ENCODE measurements at places on chromosomes 1 and 21. TPM values are rescaled to one million over a fixed set of nuclear protein-coding genes. Genes with fewer than 3 reads are reported as not detected.

BACE2 gene
- total RNA-seq, result 14.2 TPM

WNT3A gene
- 0.31 TPM for total RNA-seq

DNA sequence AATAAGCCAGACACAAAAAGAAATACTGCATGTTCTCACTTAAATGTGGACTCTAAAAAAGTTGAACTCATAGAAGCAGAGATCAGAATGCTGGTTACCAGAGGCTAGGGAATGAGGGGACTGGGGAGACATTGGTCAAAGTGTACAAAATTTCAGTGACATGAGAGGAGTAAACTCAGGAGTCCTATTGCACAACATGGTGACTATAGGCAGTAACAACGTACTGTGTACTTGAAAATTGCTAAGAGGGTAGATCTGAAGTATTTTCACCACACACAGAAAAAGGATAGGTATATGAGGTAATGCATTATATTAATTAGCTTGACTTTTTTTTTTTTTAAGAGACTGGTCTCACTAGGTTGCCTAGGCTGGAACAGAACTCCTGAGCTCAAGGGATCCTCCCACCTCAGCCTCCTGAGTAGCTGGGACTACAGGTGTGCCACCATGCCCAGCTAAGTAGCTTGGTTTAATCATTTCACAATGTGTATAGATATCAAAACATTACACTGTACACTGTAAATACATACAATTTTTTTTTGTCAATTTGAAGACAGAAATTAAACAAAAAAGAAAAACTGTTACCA is 7.4 kb downstream of the ZNF496 start:
- no peak for DNase-seq

DNA sequence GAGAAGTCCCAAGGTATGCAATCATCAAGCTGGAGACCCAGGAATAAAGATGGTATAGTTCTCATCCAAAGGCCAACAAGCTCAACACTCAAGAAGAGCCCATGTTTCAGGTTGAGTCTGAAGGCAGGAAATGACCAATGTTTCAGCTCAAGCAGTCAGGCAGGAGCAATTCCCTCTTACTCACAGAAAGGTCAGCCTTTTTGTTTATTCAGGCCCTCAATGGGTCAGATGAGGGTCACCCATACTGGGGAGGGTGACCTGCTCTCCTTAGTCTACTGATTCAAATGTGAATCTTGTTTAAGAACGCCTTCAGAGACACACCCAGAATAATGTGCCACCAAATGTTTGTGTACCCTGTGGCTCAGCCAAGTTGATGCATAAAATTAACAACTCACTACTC is 262.4 kb downstream of the USP25 start:
- DNase-seq, result no peak

- no peak for DNase-seq
These were observed 205.7 kb downstream of the TOMM20 start for GRCh38 chr1:234922987-234923386.

- DNase-seq, result peak; percentile 31
These were observed 4.2 kb upstream of the OTUD3 start for GRCh38 chr1:19877821-19878636.

GRCh38 chr1:53011175-53011574 is 50.8 kb upstream of the PODN start:
- DNase-seq, result no peak

- DNase-seq, result no peak
These were observed 33.7 kb downstream of the FBXO42 start for GRCh38 chr1:16318555-16318954.

GRCh38 chr1:12157366-12158231 is 9.2 kb upstream of the TNFRSF1B start:
- DNase-seq, result no peak

GRCh38 chr1:203932556-203932955 is 71.2 kb downstream of the SNRPE start:
- no peak for DNase-seq

CHD5 gene
- 0.78 TPM for total RNA-seq

- peak; percentile 42 for DNase-seq
These were observed 86.8 kb upstream of the BCAR3 start for GRCh38 chr1:93768380-93768863.

DNA sequence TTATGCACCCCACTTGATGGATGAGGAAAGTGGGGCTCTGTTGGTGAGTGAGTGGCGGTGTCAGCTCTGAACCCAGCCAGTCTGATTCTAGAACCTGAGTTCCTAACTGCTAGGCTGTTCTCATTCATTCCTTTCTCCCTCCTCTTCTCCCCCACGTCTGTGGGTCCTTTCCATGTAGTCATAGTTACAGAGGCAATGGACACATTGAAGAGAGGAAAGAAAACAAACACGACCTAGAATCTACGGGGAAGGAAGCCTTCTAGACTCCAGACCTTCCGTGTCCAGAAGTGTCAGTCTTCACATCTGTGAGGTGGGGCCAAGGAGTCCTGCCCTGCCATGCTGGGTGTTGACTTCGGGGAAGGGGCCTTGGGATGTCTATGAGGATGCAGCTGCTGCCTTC is 115.8 kb upstream of the WNT4 start:
- DNase-seq, result no peak

ADCY10 gene
- 0.67 TPM for total RNA-seq

CRYBG2 gene
- total RNA-seq, result 8.7 TPM

- DNase-seq, result peak; percentile 67
These were observed 37.7 kb upstream of the KCNJ15 start for GRCh38 chr21:38219049-38219628.

DNA sequence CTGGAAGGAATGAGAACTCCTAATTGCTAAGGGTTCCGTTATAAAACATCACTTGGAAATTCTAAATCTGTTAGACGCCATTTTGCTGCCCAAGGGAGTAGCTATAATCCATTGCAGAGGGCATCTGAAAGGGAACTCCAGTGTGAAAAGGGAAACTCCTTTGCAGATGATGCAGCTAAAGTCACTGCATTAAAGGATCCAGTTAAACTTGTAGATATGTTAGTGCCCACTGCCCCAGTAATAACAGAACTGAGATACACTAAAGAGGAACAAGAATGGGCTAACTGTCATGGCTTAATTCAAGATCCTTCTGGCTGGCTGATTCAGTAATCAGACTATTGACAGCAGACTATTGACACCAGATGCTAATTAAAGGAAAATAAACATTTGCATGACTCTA is 81.8 kb upstream of the KIAA0040 start:
- DNase-seq, result no peak

- DNase-seq, result no peak
These were observed 20.4 kb upstream of the COL9A2 start for GRCh38 chr1:40337443-40337842.

- no peak for DNase-seq
These were observed 28.5 kb downstream of the NIBAN1 start for GRCh38 chr1:184945678-184946412.

DNA sequence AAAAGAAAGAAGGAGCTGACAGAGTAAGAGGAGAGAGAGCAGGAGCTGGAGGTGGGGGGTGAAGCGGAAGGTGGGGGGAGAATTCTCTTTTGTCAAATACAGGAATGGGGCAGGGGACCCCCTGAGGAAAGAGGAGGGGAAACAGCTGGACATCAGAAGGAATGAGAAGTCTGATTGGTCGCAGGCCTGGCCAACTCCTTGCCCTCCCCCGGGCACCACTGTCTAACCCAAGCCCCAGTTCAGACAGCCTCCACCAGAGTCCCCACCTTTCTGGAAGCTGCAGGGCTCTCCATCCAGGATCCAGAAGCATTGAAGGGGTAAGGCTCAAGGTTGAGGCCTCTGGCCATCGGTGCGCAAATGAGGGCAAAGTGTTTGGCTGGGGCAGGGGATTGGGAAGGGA is at the start of gene OPTC:
Gene OPTC (plus strand): TSS at position 253 of the 400 bp plus-strand sequence. CDS start 1,853 bp downstream, outside the sequence.
- DNase-seq, result peak; percentile 73

GRCh38 chr1:116164150-116164549 is 53.0 kb downstream of the MAB21L3 start:
- no peak for DNase-seq

Data from H7 (cell line).